ENCODE measurements at places on chromosomes 2 and 18.

- no peak for DNase-seq
Measured at GRCh38 chr2:182887093-182887492, 20.7 kb upstream of the FRZB start.

- no peak for DNase-seq
Measured at GRCh38 chr2:31704561-31705212, 123.9 kb upstream of the SRD5A2 start.

DNA sequence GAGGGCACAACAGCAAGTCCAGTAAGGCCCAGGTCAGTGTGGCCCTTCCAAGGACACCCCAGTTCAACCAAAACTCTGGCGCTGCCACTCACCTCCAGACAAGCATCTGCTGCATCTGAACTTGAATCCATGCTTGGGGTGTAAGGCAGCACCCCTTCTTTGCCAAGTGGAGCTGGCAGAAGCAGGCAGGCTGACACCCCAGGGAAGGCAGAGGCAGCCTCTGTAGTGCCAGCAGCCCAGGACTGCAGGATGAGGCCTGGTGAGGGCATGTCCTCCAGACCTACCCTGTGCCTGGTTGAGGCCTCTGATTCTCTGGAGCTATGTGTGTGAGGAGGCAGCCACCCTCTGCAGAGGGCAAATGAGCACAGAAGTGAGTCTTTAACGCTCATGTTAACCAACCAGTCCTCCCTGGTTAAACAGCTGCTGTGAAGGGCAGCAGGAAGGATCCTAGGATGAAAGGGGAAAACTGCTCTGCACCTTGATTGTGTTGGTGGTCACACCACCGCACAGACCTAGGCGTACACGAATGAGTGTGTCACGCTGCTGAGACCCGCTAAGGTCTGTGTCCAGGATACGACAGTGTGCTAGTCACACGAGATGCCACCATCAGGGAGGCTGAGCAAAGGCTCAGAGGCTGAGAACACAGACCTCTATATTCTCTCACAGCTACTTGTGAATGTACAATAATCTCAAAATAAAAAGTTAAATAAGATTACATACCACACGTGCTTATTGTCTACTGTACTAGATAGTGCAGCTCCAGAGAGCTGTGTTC is 2.2 kb downstream of the PARD6G start:
- no peak for DNase-seq

GRCh38 chr18:79434607-79435401 is 39.1 kb downstream of the NFATC1 start:
- no peak for DNase-seq

- DNase-seq: no peak
Measured at GRCh38 chr2:19574778-19575260, 216.4 kb upstream of the OSR1 start.

DNA sequence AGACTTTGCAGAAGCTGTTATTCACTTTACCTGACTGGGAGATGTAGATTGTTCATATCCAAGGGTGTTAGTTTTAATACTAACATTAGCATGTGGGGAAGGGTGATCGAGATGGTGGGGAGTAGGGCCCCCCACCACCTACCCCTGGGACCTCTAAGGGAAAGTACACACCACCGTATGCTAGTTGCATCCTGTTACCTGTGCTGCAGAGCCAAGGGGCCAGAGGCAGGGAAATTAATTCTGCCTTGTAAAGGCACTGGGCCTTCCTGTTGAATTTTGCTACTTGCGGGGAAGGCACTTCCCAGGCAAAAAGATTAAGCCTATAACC is 9.0 kb downstream of the STEAP3 start:
- no peak for DNase-seq

- DNase-seq: no peak
Measured at GRCh38 chr2:136334967-136335366, 217.0 kb upstream of the CXCR4 start.

- DNase-seq: no peak
Measured at GRCh38 chr18:73476031-73476430, 608.2 kb upstream of the NETO1 start.

DNA sequence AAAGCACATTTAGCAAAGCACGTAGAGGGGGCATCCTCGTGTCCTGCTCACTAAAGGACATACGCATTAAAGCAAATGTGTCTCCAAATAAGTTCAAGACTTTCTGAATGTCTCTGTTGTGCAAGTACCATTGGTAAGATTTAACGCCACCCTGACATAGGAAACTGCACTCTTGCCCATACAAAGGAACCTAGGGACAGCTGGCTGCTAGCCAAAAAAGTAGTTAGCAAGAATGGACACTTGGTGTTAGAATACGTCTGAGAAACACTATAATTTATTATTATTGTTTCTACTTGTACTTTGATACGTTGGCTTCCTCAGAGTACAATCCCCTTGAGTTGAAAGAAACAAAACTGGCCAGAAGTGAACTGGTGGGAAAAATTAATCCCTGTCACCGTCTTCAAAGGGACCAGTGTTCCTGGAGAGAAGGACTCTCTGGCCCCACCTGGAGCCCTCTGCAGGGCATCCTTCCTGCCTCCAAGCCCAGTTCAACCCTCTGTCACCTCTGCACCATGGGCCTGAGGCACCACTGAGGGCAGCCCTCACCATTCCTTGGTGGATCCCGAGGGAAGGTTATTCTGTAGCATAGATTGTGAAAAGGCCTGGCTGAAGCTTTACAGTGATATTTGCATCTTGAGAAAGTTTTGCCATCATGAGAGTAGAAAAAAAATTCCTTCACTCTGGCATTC is 51.4 kb upstream of the APCDD1 start:
- no peak for DNase-seq

Data from T-cell (primary cell).